ENCODE measurements at places on chromosomes 6 and 20.

DNA sequence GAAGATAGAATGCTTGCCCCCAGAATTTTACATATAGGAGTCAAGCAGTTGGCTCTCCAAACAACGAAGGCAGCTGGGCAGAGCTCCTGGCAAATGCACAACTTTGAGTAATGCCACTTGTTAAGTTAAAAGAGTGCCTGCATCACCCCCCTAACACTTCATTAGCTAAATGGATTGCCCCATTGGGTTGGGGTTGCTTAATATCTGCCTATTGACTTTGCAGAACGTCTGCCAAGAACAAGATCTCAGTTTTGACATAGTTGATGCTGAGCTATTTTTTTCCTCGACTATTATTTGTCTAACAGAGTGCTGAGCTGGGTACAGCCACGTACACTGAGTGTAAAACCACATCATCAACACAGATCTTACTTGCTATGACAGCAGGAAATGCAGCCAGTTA is 12.1 kb downstream of the ANKRD60 start:
- no peak for DNase-seq

DNA sequence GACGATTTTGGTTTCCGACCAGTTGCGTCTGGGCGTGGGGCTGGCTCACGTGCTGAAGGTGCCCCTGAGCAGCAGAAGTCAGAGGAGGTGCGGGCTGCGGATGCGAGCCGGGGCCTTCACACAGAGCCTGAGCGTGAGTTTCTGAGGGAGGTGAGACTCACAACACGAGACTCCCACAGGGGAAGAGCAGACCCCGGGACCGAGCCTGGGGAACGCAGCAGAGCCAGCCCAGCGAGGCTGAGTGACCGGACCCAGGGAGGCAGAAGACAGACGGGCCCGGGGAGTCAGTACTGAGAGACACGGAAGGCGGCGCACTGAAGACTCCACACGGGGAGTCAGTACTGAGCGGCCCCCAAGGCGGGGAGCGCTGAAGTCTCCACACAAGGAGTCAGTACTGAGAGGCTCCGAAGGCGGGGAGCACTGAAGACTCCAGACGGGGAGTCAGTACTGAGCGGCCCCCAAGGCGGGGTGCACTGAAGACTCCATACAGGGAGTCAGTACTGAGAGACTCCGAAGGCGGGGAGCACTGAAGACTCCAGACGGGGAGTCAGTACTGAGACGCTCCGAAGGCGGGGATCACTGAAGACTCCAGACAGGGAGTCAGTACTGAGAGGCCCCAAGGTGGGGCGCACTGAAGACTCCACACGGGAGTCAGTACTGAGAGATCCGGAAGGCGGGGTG is 77.8 kb downstream of the DLL1 start:
- no peak for DNase-seq

DNA sequence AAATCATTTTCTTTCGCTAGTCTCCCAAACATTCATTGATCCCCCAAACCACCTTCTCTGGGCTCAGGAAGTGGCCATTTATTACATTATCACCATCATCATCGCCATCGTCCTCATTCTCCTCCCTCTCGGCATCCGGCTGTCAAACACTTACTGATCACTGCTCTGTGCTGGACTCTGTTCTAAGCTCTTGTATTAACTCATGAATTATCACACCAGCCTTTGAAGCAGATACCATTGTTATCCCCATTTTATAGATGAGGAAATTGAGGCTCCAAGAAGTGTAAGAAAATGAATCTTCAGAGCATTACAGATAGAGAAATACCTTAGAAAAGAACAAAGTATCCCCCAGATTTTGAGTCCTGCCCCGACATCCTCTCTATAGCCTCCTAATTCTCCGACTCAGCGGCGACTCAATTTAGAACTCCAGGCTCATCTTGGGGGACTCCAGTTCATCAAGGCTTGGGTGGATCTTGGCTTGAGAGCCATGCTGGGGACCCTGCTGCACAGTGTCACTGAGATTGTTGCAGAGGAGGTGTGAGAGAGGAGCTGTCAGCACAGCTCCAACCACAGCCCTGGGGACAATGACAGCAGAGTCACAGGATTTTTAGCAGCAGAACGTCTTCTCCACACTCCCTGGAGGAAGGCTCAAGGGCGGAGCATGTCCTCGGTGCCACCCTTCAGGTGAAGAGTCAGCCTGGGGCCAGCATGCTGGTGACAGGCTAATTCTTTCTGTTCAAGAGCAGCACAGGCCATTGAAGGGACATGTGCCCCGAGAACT is 6.6 kb upstream of the EEF1E1 start:
- DNase-seq = no peak

DNA sequence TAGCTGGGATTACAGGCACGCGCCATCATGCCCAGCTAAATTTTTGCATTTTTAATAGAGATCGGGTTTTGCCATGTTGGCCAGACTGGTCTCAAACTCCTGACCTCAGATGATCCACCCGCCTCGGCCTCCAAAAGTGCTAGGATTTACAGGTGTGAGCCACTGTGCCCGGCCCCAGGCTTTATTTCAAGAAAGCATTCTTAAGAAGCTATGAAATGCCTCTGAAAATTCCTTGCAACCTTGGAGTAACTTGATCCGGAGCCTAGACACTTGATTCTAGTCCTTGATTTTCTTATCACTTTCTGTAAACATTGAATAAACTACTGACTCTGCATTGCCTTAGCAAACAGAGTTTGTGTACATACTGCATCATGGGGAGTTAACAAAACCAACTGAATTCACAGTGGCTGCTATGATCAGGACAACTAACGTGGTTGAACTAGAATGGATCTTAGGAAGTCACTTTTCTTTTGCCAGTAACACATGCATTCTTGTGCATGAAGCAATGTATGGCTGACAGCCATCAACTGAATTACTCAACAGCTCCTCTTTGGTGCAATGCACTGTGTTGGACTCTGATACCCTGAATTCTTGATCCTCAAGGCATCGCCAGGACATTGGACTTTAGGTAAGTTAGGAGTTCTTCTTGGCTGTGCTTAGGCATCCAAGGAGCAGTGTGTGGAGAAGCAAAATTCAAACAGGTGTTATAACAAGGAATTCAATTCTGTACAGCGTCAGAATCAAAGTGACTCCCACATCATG is 102.8 kb upstream of the TMEM170B start:
- DNase-seq = no peak

DNA sequence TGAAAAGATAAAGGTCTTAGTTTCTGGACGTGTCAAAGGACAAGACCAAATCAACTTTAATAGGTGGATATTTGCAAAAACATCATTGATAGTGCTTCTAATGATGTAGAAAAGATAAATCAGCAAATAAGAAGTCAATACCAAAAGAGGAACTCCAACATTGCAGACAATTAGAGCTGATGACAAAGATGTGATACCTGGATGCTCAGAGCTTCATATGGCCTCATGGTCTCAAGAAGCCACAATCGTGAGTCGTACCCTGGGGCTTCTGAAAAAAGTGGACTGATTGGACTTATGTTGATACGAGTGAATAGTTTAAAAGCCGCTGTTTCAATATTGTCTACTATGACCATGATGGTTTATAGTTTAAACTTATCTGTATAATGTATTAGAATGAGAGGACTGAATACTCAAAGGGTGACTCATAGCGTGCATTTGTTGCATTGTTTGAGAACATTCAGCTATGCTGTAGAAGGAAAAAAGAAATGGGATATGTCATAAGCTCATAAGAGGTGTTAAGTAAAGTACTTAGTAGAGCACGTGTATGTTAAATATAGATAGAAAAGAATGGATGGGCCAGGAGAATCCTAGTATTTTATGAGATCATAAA is 54.6 kb upstream of the RIPOR2 start:
- DNase-seq = peak; percentile 22

DNA sequence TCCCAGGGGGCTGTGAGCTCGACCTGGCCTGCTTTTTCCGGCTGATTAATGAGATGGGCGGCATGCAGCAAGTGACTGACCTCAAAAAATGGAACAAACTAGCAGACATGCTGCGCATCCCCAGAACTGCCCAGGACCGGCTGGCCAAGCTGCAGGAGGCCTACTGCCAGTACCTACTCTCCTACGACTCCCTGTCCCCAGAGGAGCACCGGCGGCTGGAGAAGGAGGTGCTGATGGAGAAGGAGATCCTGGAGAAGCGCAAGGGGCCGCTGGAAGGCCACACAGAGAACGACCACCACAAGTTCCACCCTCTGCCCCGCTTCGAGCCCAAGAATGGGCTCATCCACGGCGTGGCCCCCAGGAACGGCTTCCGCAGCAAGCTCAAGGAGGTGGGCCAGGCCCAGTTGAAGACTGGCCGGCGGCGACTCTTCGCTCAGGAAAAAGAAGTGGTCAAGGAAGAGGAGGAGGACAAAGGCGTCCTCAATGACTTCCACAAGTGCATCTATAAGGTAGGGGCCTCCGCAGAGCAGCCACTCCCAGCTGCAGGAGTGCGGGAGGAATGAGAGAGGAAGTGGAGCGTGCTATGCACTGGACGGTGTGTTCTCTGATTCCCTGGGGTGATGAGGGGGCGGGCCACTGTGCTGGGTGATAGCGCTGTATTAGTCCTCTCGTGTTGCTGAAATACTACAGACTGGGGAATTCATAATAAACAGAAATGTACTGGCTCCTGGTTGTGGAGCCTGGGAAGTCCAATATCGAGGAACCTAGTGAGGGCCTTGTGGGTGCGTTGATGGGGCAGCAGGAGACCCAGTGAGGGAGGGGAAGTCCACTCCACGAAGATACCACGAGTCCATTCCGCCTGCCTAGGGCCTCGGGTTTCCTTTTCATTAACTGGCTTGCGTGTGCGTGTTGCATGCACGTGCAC is 161.7 kb downstream of the DTNBP1 start:
- no peak for DNase-seq

- DNase-seq = peak; percentile 75
These were observed at the start of gene RREB1 for GRCh38 chr6:7107578-7108195. Gene RREB1, plus strand, starts transcription at chr6:7107961. Its CDS starts 73,951 bp downstream, at chr6:7181912.

DNA sequence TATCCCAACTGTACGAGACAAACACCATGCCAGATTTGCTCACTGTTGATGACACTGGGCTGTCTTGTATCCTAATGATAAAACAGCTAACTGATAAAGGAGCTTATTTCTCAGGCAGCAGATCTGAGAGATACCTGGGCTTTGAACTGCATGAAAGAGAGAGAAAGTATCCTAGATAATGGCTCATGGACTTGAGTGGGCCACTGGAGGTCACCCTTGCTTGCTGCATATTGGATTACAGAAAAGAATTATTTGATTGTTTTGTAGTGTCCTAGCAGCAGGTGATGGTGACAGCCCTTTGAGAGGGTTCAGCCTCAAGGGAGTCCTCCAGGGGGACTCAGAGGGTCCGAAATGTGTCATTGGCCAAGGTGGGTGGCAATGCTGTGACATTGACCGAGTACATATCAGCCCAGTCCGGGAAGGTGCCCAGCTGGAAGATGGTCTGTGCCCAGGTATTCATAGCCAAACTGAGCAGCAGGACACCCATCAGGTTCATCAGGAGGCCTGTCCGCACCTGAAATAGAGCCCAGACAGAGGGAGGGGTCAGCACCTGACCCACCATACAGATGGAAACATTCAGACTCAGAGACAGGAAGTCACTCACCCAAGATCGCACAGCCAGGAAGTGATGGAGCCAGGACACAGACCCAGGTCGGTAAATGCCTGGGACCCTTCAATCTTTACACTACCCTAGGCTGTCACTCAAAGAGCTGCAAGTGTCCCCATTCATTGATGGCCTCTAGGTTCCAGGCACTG is 9.4 kb upstream of the OCSTAMP start:
- no peak for DNase-seq

DNA sequence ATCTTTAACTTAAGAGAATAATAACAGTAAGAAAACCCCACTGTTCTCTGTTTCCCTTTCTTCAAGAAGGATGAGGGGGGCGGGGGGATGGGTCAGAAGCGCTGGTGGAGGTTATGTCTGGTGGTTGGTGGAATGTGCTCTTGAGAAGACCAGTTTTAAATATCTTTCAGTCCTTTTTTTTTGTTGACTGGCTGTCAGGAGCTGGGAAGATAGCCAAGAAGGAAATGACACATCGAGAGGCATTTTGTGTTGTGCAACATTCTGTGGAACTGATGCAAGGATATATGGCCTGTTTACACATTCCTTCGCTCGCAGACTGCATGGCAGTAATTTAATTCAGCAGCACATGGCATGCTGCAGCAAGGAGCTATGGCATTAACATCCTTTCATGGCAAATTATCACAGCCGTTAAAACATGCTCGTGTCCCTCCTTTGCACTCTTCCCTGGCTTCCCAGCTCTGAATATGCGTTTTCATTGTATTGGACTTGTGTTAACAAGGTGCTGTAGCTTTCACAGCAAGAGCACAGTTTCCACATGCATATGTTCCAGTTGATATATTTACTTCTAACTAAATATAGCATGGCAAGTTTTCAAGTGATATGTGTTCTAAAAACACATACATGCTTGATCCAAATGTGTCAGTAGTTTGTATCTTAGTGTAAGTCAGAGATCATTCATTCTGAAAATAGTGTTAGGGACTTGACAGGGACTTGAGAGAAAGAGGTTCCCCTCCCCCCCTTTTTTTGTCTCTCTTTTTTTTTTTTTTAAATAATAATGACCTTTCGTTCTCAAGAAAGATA is 68.2 kb upstream of the SUPT3H start:
- DNase-seq = peak; percentile 23

- no peak for DNase-seq
These were observed 161.2 kb downstream of the KCNQ5 start for GRCh38 chr6:72783035-72783434.

GRCh38 chr6:10210052-10210451 is 204.8 kb downstream of the TFAP2A start:
- no peak for DNase-seq

DNA sequence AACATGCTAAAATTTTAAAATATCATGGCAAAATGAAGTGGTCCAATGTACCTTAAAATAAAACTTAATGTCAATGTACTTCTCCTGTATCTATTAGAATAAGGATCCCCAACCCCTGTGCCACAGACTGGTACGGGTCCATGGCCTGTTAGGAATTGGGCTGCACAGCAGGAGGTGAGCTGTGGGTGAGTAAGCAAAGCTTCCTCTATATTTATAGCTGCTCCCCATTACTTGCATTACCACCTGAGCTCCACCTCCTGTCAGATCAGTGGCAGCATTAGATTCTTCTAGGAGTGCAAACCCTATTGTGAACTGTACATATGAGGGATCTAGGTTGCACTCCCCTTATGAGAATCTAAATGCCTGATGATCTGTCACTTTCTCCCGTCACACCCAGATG is 86.0 kb downstream of the SLC16A10 start:
- no peak for DNase-seq

DNA sequence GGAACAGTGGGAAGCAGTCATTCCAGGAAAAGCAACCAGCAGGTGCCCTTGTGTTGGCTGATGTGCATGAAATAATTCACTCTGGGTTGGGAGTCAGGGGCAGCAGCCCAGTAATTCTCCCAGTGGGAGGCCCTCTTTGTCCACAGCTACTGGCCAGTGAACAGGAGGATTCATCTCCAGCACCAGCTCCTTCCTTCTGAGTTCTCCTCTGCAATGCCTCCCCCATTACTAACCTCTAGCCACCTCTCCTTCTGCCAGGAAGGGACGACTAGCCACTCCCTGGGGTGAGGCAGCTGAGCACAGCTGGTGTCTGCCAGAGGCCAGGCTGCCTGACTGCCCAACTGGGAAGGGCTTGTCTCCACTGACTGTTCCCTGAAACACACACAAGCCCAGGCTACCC is 12.5 kb upstream of the R3HDML start:
- no peak for DNase-seq
